ENCODE measurements at places on chromosomes 11 and 22.

DNA sequence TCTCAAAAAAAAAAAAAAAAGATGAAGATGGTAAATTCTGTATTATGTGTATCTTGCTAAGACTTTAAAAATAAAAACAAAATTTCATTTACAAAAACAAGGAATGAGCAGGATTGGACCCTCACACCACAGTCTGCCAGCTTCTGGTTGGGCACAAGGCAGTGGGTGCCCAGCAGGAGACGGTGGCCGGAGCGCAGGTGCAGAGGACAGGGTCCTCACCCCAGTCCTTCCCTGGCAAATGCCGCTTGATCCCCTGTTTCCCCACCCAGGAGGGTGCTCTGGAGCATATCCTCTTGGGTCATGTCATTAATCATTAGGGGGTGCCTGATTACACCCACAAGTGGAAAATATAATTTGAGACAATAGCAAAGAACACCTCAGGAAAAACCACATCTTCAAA, 31.2 kb downstream of the SHANK2 start:
- no peak for DNase-seq

GRCh38 chr11:114233755-114234154, 62.4 kb upstream of the NNMT start:
- DNase-seq, result no peak

- DNase-seq, result no peak
Observed at GRCh38 chr11:63940786-63941185, 2.0 kb downstream of the NAA40 start.

GRCh38 chr22:45216133-45217003, 24.3 kb downstream of the KIAA0930 start:
- DNase-seq, result no peak

- DNase-seq, result no peak
Observed at GRCh38 chr22:49099089-49099488, 728.6 kb downstream of the BRD1 start.

DNA sequence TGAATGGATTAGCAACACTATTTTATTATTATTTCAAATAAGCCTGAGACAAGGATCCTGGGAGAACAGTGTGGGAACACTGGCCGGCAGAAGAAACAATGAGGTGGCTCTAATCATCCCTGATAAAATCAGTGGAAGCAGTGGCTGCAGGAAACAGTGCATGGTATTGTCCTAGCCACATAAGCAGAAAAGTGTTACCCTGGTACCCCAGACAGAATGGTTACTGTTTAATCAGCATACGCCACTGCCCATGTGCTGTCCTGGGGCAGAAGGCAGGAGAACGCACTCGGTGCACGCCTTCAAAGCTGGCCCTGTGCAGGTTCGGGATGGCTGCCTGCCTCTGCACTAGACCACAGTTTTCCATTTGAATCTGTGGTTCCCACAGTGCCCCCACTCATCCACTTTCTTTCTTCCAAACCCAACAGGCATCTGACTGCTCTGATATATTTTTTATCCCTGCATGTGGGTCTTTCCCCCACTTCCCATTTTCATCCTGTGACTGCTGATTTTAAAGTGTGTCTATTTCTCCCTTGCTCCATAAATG, 25.7 kb downstream of the OPCML start:
- no peak for DNase-seq

GRCh38 chr11:72821221-72821919, 7.2 kb downstream of the ATG16L2 start:
- no peak for DNase-seq

GRCh38 chr22:38569181-38569971, 607 bp downstream of the DMC1 start:
- DNase-seq, result no peak

GRCh38 chr11:92758241-92758780, 211.1 kb upstream of the MTNR1B start:
- no peak for DNase-seq

GRCh38 chr22:21010426-21011113, 4.4 kb upstream of the P2RX6 start:
- DNase-seq, result no peak

DNA sequence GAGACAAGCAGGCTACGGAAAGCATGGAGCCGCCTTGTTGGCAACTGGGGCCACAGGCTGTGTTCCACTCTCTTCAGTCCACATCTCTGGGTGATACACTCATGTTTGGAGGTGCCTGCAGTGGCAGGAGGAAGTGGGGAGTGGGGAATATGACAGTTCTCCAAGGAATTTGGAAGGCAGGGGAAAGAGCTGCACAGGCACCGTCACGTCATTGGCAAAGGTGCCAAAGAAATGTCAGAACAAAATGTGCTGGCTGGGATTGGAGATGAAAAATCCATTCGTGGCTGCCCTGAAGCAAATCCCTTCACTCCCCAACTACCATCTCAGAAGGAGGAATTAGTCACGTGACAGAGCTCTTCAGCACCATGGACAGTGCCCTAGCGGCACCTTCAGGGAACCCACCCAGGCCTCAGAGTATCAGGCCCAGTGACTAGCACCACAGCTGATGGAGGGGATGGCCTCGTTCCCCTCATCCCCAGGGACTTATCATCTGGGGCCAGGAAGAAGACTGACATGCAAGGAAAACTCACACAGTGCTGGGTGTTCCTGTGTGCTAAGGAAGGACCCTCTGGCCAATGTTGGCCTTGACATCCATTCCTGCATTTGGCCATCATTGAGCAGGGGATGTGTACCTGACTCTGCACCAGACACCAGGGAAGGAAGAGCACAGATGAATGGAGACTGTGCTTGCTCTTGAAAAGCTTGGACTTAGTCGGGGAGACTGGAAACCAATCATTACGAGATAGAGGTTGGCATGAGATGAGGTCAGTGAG, 48.5 kb upstream of the PRDM11 start:
- DNase-seq, result no peak

DNA sequence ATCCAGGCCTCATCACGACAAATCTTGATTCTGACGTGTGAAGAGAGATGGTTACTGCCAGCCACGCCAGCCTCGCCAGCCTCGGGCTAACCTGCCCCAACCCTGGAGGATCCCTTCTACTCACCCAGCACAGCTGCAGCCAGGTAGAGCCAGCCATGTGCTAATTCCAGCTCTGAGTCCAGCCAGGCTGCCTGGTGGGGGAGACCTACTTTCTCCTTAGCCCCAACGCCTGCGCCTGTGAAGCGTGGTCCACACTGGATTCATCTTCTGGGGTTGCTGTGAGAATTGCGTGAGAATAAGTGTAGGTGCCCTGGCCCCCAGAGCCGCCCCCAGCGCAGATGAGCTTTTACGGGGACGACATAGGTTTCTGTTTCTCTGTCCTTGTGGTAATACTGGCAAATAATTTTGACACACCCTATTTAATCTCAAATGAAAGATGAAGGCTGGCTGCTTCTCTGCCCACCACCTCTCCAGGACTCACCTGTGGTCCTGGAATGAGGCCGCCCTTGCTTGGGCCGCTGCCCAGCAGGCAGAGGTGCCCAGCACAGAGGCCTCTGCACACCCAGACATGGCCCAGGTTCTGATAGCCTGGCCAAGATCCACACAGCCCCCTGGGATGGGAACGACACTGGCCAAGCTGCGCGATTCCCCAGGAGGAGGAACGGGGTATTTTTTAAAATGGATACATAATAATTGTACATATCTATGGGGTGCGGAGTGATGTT, 528.4 kb downstream of the TBC1D22A start:
- DNase-seq, result no peak

- DNase-seq, result no peak
Observed at GRCh38 chr11:77442394-77443053, 31.4 kb downstream of the PAK1 start.

- no peak for DNase-seq
Observed at GRCh38 chr11:131533149-131533548, 162.7 kb downstream of the NTM start.

DNA sequence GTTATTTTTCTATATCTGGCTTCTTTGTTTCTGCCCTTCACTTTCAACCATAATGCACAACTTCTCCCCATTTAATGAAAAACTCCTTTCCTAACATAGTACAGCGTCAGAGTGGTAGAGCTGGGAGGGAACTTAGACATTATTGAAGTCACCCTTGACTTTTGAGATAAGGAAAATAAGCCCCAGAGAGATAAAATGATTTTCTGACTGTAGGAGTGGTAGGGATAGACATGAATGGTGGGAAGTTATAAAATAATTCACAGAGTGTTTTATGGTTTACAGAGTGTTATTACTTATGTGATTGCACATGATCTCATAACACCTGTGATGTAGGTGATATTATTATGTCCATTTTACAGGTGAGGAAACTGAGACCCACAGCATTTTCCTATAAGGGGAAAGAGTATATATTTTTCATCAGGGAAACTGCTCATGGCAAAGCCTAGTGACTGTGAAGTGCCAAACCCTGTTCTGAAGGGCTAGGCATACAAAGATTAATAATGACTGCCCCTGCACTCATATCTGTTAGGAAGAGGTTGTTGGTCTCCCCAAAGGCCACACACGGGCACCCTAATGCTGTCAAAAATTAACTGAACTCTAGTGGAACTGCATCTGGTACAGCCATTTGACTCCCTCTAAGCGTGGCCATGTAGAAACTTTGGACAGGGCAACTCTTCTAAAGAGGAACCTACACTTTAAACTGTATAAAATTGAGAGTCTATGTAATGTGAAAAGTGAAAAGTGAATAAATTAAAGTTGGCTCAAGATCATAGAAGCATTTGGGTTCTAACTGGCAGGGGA, 61.1 kb upstream of the PICALM start:
- no peak for DNase-seq

GRCh38 chr22:28955817-28956216, 72.4 kb downstream of the ZNRF3 start:
- DNase-seq, result peak; percentile 59

- peak; percentile 73 for DNase-seq
Observed at GRCh38 chr22:46791201-46791731, 28.8 kb downstream of the TBC1D22A start.

DNA sequence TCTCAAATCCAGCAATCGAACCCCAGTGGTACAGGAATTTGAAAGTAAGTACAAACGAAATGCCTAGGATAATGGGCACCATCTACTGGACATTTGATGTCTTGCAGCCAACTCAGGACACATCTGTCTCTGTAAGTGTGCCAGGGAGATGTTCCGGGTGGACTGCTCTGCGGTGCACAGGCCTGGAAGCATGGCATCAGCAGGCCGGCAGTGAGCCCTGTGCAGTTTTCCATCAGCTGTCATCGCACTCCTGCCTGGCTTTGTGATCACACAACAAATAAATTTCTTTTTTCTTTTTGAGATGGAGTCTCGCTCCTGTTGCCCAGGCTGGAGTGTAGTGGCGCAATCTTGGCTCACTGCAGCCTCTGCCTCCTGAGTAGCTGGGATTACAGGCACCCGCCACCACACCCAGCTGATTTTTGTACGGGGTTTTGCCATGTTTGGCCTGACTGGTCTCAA, 71.0 kb downstream of the JAM3 start:
- DNase-seq, result peak; percentile 36

GRCh38 chr11:122304306-122304705, 188.3 kb upstream of the BLID start:
- DNase-seq, result no peak

Data from activated naive CD4-positive, alpha-beta T cell treated with anti-CD3 and anti-CD28 coated beads, Interleukin-2, amount 50 U/mL, for 16 hours (primary cell).